Right atrium auricular region (tissue), 2 donors: ENCODE measurements at places on chromosomes 1 and 21. TPM values are rescaled to one million over a fixed set of nuclear protein-coding genes. Genes with fewer than 3 reads are reported as not detected.

DNA sequence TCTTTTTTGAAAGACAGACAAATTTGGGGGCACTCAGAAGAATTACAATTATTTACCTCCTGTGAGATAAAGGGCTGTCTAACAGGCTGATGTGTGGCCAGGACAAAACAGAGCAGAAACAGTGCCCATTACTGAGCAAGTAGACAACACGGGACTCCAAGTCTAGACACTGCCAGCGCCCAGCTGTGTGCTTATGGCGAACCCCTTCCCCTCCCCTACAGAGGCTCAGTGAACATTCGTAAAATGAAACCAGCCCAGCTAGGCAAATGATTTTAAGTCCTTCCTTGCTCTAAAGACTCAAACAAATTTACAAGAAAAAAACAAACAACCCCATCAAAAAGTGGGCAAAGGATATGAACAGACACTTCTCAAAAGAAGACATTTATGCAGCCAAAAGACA is 91.1 kb downstream of the RUNX1 start:
- no peak for DNase-seq

GRCh38 chr1:116697548-116698243 is 30.2 kb upstream of the IGSF3 start:
- no peak for DNase-seq

DNA sequence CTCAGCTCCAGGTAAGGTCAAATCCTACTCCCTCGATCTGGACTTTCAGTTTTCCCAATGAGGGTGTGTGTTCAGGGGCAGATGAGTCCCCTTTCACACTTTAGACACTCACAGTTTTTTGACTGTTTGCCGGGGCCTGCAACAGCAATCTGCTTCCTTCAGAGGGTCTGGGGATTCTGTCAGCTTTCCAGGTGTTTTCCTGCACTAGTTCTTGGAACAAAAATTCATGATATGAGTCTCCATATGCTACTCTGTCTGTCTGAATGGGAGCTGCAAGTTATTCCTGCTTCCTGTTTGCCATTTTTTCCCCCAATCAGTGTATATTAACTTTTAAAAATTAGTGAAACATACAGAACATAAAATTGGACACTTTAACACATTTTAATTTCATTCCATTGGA is 24.3 kb downstream of the CYP4B1 start:
- no peak for DNase-seq

GRCh38 chr1:224054611-224055010 is 59.3 kb upstream of the FBXO28 start:
- no peak for DNase-seq

GRCh38 chr1:182752077-182752988 is 37.2 kb upstream of the NPL start:
- DNase-seq = no peak

- DNase-seq = no peak
Measured at GRCh38 chr1:225824533-225824941, 14.6 kb downstream of the EPHX1 start.

- DNase-seq = no peak
Measured at GRCh38 chr1:15071936-15072335, 81.6 kb upstream of the TMEM51 start.

- DNase-seq = no peak
Measured at GRCh38 chr1:95790136-95790535, 556.1 kb downstream of the RWDD3 start.

- no peak for DNase-seq
Measured at GRCh38 chr1:218025454-218025853, 259.6 kb upstream of the RRP15 start.

GRCh38 chr1:209703834-209704504 is 677 bp upstream of the HSD11B1 start:
- no peak for DNase-seq

The LRRN2 gene
- 6.6 TPM for total RNA-seq

The EPHX1 gene
- 57.7 TPM for total RNA-seq

The IFI6 gene
- total RNA-seq = 40.2 TPM

The KRTAP12-2 gene
- not detected for total RNA-seq
